Neural crest cell (in vitro differentiated cells): ENCODE measurements at places on chromosomes 2 and 18. TPM values are rescaled to one million over a fixed set of nuclear protein-coding genes. Genes with fewer than 3 reads are reported as not detected.

DNA sequence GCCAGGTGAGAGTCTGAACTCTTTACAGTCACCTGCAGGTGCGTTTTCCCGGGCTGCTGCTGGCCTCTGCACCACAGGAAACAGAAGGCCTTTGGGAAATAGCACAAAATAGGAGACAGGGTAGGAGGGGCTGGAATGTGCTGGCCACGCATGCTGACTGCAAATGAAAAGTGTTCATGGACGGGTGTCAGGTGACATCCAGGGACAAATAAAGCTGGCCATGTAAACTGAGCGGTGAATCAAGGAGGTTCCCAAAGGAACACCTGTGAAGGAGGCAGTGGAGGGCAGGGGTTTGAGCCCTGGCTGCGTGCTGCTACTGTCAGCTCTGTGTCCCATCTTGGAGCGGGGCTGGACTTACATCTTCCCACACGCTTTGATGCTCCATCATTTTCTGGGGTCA lies 42.4 kb upstream of the GBX2 start:
- no peak overlapping the region for H3K4me3 ChIP-seq
- H3K27ac ChIP-seq, result no peak overlapping the region
- no peak for DNase-seq
- H3K4me1 ChIP-seq, result peaks cover 5% of the 10 kb centered on the region

- peaks cover 7% of the 10 kb centered on the region for H3K36me3 ChIP-seq
- H3K27me3 ChIP-seq, result no peaks in the 10 kb centered on the region
- no peak overlapping the region for H3K4me3 ChIP-seq
- H3K4me1 ChIP-seq, result peaks cover 3% of the 10 kb centered on the region
Measured at GRCh38 chr2:147826278-147827087, 18.3 kb upstream of the ACVR2A start.

SLC23A3 gene
- 0.34 and 1.5 TPM in 2 replicates for total RNA-seq

DNA sequence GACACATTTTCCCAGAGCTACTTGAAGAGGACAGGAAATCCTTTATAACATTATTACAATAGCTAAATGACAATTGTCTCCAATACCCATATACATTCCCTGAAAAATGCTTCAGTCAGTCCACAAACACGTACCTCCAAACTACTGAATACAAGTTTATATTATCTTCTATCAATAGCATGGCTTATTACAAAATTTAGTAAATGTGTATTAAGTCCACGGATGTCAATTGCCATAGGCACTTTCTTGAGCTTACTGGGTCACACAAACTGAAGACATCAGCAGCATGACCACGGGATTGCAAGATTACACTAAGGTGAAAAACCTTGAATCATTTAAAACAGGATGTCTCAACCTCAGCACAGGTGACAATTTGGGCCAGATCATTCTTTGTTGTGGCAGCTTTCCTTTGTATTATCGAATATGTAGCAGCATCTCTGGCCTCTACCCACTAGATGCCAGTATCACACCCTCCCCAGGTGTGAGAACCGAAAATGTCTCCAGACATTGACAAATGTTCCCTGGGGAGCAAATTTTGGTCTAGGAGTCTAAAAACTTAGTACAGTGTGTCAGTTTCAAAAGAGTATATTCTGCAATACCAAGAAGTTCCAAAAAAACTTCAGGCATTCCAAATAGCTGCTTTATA lies 1.4 kb downstream of the MBD2 start:
- H3K4me1 ChIP-seq, result peaks cover 36% of the 10 kb centered on the region
- H3K36me3 ChIP-seq, result no peaks in the 10 kb centered on the region
- H3K4me3 ChIP-seq, result peak overlapping the region; percentile 94
- H3K27me3 ChIP-seq, result no peaks in the 10 kb centered on the region
- no peak for DNase-seq
- no peak overlapping the region for H3K27ac ChIP-seq

DNA sequence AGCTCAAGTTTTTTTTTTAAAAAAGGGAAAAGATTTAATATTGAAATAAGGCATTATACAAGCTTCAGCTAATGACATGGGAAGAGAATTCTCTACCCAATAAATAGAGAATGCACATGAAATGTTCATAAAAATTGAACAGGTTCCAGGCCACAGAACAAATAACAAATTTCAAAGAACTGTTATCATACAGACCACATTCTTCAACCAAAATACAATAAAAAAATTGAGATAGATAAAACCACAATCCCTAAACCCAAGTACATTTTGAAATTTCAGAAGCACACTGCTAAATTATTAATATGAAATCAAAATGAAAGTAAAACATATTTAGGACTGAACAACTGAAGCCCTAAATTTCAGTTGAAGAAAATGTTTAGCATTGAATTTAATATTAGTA lies 89.6 kb downstream of the BCL2 start:
- H3K27me3 ChIP-seq, result no peaks in the 10 kb centered on the region
- H3K4me3 ChIP-seq, result no peak overlapping the region
- peaks cover 5% of the 10 kb centered on the region for H3K36me3 ChIP-seq
- no peak overlapping the region for H3K27ac ChIP-seq
- no peaks in the 10 kb centered on the region for H3K4me1 ChIP-seq
- DNase-seq, result no peak

GRCh38 chr2:10579876-10580514 lies 109.8 kb downstream of the NOL10 start:
- DNase-seq, result no peak
- no peak overlapping the region for H3K27ac ChIP-seq
- H3K27me3 ChIP-seq, result no peaks in the 10 kb centered on the region
- peaks cover 21% of the 10 kb centered on the region for H3K36me3 ChIP-seq
- no peak overlapping the region for H3K4me3 ChIP-seq

GRCh38 chr2:109201465-109202327 lies 72.7 kb downstream of the SH3RF3 start:
- DNase-seq, result no peak
- H3K36me3 ChIP-seq, result no peaks in the 10 kb centered on the region
- no peaks in the 10 kb centered on the region for H3K27me3 ChIP-seq
- H3K27ac ChIP-seq, result no peak overlapping the region

GALNT13 gene
- 6.9 and 7.4 TPM in 2 replicates for total RNA-seq

- DNase-seq, result no peak
- H3K36me3 ChIP-seq, result peaks cover 10% of the 10 kb centered on the region
- H3K4me3 ChIP-seq, result peak overlapping the region; percentile 8
- peak overlapping the region; percentile 92 for H3K27ac ChIP-seq
Measured at GRCh38 chr2:25257032-25257552, 84.6 kb downstream of the DNMT3A start.

DNA sequence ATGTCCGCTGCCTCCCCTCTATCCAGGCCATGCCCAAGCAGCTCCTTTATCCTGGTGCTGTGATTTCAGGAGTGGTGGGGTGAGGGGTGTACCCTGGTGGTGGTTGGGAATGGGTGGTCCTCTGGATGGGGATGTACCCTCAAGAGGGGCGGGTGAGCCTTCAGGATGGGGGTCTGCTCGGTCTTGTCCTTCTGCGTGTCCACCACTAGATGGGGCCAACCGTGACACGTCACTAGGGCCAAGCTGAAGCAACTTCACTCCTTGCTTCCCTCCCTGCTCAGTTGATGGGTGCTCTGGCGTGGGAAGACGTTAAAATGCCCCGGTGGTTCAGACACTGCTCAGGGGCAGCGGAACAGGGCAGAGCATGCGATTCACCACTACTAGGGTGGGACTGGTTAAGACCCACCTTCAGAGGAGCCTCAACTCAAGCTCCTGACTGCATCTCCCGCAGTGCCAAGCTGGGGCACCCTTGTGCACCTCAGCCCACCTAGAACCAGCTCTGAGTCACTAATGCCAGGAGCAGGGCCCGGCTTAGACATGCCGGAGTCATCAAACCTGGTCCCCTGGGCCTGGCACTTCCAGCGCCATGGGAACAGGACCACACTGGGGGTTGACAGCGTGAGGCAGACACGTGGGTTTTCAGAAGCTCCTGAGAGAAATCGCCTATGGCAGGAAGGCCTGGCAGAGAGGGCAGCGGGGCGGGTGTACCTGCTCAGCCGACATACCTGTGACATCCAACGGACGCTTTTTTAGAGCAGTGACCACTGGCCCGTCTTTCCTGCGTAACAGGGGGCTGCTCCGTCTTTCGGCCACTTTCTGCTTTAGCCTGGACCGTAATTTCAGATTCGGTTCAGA lies 256.7 kb downstream of the HDAC4 start:
- H3K36me3 ChIP-seq, result peaks cover 6% of the 10 kb centered on the region
- H3K27ac ChIP-seq, result no peak overlapping the region
- no peaks in the 10 kb centered on the region for H3K27me3 ChIP-seq
- no peaks in the 10 kb centered on the region for H3K4me1 ChIP-seq

DNA sequence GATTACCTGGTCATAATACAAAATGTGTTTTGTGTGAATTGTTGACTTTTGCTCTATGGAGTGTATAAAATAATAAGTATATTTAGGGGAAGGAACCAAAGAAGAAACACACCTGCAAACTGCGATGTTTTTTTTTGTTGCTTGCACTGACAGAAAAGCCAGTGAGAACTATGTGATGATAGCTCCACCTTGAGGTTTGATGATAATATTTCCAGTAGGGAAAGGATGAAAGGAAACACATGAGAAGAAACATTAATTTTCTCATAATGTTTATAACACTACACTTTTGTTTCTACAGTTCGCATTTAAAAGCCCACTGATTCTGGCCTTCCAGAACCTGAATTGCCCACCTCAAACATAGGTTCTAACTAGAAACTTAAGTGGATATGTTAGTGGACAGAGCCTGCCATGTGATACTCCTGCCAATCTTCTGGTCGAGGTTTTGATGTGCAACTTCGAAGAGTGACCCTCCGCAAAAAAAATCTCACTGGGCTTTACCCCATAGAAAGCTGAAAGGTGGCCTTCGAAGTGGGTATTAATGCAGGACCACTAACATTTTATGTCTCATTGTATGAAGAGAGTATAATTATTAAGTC lies 476.4 kb upstream of the SPHKAP start:
- no peaks in the 10 kb centered on the region for H3K4me1 ChIP-seq
- no peak overlapping the region for H3K4me3 ChIP-seq
- DNase-seq, result no peak
- H3K27me3 ChIP-seq, result no peaks in the 10 kb centered on the region
- H3K27ac ChIP-seq, result no peak overlapping the region

CCDC141 gene
- not detected in 2 replicates for total RNA-seq

DNA sequence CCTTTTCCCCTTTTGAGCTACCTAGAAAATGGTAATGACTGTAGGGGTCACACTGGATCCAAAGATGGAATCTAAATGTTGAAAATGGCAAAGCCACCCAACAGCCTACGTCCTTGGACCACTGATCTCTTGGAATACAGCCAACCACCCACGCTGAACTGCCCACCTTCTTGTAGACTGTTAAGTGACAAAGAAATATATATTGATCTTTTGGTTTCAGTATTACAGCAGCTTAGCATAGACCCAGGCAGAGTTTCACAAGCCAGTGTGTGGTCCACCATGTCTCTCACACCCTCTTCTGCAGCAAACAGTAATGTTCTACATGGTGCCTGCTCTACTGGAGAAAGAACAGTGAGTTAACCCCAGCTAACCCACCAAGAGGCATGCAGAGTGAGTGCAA lies 20.2 kb downstream of the CACNB4 start:
- no peak for DNase-seq
- no peaks in the 10 kb centered on the region for H3K4me1 ChIP-seq
- no peaks in the 10 kb centered on the region for H3K27me3 ChIP-seq
- H3K36me3 ChIP-seq, result no peaks in the 10 kb centered on the region

C1GALT1C1L gene
- total RNA-seq, result not detected in 2 replicates

GRCh38 chr2:222504719-222505118 lies 80.4 kb downstream of the SGPP2 start:
- H3K27me3 ChIP-seq, result peaks cover 9% of the 10 kb centered on the region
- H3K27ac ChIP-seq, result no peak overlapping the region
- no peak overlapping the region for H3K4me3 ChIP-seq
- no peaks in the 10 kb centered on the region for H3K36me3 ChIP-seq
- H3K4me1 ChIP-seq, result peaks cover 4% of the 10 kb centered on the region
